ENCODE measurements at places on chromosomes 7 and 10.
A peak's percentile ranks its signal among the peaks of the same experiment; 100 is the strongest.

DNA sequence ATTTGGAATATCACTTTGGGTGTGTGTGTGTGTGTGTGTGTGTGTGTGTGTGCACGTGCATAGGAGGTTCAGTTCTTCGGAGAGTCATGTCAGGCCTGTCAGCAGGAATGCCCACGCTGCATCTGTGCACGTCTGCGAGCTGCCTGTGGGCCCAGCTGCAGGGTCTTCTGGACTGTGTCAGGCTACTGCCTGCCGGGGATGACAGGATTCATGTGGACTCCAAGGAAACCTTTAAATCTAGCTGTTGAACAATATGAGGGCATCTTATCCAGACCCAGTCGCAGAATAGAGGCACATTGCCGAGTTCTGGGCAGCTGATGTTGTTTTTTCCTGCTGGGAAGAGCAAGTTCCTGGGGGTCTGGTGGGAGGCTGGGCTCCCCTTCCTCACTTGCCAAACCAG, 19.0 kb downstream of the AQP1 start:
- no peak for DNase-seq

- no peak for DNase-seq
Observed at GRCh38 chr10:69816521-69816920, 14.8 kb downstream of the COL13A1 start.

DNA sequence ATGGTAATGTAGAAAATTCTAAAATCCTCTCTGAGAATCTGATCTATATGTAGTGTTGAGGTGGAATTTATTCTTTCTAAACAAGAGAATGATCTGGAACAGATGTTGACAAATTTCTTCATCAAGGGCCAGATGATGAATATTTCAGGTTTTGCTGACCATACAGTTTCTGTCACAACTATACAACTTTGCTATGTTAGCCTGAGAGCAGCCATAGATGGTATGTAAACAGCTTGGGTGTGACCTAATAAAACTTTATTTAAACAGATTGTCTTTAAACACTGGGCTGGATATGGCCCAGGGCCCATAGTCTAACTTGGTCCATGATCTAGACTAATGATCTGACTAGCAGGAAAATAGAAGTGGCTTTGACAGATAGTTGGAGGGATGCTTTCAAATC, 213.6 kb upstream of the CELF2 start:
- DNase-seq = no peak

DNA sequence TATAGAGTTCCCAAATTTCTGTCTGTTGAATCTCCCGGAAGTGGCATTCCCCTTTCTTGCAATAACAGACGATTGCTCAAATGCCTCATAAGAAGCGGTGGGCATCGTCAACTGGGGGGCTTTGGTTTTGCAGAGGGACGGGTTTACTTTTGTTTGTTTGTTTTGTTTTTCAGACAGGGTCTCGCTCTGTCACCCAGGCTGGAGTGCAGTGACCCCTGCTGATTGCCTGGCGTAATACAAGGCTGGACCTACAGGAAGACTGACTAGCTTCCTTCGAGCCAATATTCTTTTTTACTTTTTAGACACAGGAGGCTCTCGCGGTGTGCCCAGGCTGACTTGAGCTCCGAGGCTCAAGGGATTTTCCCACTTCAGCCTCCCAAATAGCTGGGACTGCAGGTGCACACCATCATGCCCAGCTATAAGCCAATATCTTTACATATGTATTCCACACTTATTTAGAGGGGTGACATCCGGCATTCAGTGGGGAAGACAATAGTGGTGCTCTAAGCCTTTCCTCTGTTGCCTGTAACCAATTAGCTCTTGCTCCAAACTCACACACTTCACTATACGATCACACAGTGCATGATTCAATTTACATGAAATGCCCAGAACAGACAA, 58.1 kb downstream of the FHIP2A start:
- no peak for DNase-seq

GRCh38 chr7:22781230-22781711, 41.4 kb downstream of the TOMM7 start:
- peak; percentile 57 for DNase-seq

DNA sequence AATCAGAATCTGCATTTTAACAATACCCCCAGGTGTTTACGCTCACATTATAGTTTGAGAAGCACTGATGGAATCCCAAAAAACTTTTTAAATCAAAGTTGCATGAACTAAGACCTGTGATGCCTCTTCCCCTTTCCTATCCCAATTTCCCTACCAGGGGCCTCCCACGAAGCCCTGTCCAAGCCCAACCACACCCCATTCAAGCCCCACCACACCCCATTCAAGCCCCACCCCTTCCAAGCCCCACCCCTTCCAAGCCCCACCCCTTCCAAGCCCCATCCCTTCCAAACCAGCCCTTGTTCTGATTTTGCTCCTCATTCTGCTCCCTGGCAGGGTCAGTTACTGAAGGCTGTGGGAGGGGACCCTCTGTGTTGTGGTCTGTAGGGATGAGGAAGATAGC, 9.8 kb upstream of the AQP1 start:
- no peak for DNase-seq

- no peak for DNase-seq
Observed at GRCh38 chr7:109577265-109577664, 1007.6 kb downstream of the DNAJB9 start.

DNA sequence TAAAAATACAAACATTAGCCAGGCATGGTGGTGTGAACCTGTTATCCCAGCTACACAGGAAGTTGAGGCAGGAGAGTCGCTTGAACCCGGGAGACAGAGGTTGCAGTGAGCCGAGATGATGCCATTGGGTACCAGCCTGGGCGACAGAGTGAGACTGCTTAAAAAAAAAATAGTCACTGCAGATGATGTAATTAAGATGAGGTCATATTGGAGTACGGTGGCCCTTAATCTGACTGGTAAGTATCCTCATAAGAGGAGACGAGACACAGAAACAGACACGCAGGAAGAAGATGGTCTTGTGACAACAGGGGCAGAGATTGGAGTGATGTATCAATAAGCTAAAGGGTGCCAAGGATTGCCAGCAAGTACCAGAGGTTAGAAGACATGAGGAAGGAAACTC, 156.0 kb downstream of the FAM107B start:
- no peak for DNase-seq

DNA sequence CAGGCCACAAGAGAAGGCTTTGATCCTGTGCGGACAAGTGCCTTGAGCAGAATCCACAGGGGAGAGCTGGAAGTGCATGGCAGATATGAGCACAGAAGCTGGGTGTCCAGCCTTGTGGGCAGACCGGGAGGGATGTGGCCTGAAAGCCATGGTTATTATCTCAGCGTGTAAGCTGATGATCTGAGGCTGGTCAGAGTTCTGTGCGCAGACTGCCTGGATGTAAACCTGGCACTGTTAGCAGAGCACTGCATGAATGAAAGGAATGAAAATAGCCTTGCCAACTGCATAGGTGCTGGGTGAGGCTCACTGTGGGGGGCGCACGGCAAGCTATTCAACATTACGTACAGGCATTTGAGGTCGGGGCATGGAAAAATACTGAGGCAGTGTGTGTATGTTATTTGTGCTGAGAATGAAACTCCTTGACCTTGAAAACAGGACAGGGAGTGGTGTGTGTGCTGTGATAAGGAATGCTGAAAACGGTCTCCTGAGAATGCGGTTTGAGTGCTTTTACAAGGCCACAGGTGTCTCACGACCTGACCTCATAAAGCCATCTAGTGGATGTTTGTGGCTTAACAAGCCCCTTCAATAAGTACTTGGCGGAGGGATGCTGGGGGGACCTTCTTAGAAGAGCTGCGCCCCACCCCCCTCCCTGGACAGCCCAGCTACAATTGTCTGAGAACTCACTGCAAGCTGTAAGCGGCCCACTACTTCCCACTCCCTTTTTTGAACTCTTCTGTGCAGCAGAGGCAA, 18.7 kb downstream of the AKR1C1 start:
- DNase-seq = peak; percentile 0

GRCh38 chr10:29908962-29909361, 150.4 kb downstream of the JCAD start:
- no peak for DNase-seq

GRCh38 chr7:118312966-118313365, 88.5 kb downstream of the ANKRD7 start:
- DNase-seq = no peak

DNA sequence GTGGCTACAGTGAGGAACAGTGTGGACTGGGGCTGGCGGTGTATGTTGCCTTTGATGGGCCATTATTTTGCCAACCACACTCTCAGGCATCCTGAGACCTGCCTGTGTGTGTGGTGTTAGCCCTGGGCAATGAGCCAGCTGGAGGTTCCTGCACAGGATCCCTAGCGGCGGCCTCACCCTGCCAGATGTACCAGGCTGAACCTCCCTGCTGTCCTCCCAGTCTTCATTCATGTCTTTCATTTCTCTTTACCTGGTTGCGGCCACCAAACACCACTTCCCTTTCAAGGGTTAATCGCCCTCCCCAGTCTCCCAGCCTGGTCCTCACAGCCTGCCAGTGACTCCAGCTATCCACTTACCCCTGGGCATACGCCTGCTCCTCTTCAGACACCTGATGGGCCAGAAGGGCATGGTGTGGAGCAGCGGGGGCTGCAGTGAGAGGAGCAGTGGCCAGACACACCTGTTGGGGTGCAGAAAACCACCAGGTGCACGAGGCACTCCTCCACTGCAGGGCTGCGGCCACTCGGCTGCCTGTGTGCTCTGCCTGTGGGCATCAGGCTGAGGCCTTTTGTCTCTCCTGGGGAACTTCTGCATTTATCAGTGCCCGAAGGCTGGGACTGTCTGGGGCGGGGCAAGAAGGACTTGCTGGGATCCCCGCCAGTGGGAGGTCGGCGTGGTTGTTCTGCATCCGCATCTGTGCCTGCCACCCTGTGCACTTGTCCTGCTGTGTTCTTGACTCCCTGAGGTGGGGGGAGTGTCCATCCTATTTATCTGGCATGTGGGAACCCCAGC, 111.6 kb downstream of the ARHGAP22 start:
- no peak for DNase-seq

- DNase-seq = peak; percentile 22
Observed at GRCh38 chr10:114100848-114101741, 57.4 kb downstream of the ADRB1 start.

GRCh38 chr7:126696256-126697038, 556.3 kb downstream of the GRM8 start:
- DNase-seq = no peak

DNA sequence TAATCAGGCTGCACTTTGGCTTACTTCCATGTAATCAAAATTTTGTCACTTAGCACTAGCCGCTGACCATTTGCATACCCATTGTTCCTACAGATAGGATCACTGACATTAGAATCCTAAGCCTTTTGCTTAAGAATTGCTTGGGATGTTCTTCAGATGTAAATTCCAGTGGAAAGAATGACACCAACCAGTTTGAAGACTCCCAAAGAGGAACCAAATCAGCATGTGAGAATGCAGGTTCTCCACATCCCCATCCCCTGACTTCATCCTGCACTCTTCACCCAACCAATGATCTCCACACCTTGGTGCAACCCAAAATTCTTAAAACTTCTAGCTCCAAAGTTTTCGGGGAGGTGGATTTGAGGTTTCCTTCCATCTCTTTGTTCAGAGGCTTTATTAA, 345.6 kb downstream of the GPAM start:
- DNase-seq = no peak

DNA sequence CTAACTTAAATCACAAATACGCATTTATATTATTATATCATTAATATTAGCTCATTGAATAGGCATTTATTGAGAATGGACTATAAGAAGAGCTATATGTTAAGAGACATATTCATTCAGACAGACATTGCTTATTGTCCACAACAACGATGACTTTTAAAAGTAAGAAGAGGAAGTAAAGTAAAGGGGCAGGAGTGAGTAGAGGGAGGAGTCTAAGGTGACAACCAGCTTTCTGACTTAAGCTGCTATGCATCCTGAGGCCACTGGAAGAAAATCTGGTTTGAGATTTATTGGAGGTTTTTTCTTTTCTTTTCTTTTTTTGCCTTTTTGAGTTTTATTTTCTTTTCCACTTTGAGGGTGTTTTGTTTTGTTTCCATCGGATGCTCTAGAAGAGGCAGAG, 723.5 kb downstream of the GRM8 start:
- DNase-seq = no peak

DNA sequence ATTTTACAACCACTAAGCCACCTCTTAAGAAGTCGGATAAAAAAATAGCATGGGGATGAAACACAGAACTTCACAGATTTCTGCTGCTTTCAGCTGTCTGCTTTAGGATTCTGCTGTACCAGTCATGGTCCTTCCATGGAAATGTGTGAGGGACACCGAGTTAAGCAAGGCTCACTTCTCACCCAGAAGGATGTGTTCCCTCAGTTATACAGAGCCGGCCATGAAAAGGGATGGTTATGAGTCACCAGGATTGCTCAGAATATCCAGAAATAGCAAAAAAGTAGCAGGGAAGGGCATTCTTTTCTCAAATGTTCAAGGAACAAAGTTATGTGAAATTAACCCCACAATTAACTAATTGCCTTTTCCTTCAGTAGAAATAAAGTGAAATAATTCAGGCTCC, 124.4 kb downstream of the AMPH start:
- DNase-seq = peak; percentile 40

GRCh38 chr10:45421221-45422097, 47.4 kb downstream of the ALOX5 start:
- no peak for DNase-seq

- DNase-seq = no peak
Observed at GRCh38 chr7:28392289-28392688, 20.0 kb upstream of the CREB5 start.

- no peak for DNase-seq
Observed at GRCh38 chr10:73816917-73817729, 5.7 kb upstream of the NDST2 start.

- DNase-seq = no peak
Observed at GRCh38 chr10:2456834-2457233, 610.5 kb upstream of the PFKP start.

DNA sequence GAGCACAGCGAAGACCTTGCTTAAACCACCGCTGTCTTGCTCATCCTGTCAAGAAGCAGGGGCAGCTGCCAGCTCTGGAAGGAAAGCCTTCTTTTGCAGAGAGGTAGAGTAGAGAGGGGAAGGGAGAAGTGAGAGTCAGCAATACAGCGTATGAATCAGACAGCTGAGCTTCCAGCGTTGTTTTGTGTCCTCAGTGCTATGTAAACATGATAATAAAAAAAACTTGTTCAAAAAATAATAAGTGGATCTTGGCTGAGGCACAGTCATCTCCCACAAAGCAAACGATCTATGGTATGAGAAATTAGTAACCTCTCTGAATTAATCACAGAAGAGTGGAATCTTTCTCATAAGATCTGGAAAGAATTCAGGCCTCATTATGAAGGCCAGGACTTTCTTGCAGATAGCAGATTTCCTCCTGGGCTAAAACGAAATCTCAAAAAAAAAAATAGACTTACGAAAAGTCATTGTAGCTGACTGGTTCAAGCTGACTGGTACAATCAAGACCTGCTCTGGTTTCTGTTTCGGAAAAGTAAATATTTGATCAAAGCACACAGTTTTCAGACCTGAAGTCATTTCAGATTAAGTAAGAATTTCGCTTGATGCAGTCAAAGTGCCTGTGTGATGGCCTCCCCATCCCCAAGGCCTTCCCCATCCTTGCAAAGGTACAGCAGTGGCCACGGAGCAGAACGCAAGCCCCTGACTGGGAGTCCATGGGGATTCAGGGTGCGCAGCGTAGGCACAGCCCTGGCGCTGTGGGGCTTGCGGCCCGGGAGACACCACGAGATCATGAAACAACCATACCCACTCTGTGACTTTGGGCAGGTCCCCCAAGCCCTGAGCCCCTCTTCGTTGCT, 29.4 kb downstream of the CHST15 start:
- DNase-seq = peak; percentile 82

GRCh38 chr10:64444564-64444963, 923.4 kb downstream of the REEP3 start:
- no peak for DNase-seq
